ENCODE measurements at places on chromosomes 3 and 15.

DNA sequence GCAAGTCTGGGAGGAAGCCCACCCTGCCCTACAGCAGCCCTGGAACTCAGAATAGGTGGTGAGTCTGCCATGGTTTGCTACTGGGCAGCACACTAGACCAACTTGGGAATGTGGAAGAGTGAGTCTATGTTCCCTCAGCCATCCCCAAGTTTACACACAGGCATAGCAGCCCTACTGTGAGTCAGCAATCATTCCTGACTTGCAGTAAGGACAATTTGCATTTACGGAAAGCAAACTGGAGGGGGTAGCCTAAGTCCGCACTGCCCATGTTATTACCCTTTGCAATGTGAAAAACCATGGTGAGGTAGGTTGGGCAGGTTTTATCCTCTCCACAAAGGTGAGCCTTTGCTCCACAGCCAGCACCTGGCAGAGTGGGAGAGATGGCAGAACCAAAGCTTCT is 4.6 kb downstream of the TCTA start:
- no peak for DNase-seq

DNA sequence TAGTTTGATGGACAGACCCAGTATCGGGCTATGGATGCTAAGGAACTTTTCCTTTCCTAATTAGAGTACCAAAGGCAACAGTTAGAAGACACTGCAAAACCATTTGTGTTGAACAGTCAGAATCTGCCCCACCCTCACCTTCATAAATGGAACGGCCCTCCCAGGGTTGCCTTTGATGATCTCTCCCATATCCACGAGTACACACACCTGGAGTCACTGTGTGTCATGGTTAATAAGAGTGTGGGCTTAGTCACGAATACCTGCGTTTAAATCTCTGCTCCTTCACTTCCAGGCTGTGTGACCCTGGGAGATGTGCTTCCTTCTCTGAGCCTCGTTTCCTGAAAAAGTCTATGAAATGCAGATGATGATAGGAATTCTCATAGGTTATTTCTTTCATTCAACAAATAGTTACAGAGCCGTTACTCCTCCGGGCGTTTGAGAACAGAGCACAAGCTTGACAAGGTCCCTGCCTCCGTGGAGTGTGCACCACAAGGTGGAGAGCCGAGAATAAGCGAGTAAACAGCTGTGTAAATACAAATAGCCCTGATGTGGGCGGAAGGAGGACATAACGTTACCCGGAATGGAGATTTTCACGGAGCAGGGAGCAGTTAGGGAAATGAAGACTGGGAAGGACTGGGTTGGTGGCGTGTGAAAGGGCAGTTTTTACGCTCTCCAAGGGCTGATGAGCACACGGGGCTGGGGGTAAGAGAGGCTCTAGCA is 6.7 kb downstream of the SLC51A start:
- DNase-seq = no peak

GRCh38 chr3:33217866-33218445 is 654 bp downstream of the SUSD5 start:
- DNase-seq = no peak

DNA sequence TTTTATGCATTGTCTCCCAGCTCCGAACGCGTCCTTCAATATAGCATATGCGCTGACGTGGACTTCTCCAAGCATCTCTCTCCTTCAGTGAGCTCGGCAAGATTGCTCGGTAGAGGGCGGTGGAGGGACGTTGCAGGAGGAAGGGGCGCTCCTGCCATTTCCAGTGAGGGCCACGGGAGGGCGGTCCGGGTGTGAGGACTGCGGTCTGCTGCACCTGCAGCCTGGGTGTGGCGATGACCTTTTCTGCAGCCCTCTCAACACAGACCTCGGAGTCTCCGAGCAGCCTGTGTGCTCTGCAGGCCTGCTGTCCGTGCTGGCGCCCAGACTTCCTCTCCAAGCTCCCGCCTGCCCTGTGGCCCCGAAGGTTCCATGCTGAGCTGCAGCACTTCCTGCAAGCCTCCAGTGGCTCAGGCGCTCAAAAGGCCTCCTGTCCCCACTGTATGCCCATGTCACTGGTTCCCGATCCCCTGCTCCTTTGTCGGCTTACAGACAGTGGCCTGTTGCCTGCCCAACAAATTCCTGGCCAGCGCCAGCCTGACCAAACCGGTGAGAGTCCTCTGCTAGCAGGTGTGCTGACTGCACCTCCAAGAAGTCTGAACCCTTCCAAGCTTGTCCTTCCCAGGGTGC is 8.9 kb upstream of the RTP3 start:
- peak; percentile 23 for DNase-seq

GRCh38 chr3:140242818-140243276 is 307.9 kb downstream of the CLSTN2 start:
- DNase-seq = no peak

- DNase-seq = no peak
These were observed 124.2 kb upstream of the PLAAT1 start for GRCh38 chr3:193116871-193117270.

DNA sequence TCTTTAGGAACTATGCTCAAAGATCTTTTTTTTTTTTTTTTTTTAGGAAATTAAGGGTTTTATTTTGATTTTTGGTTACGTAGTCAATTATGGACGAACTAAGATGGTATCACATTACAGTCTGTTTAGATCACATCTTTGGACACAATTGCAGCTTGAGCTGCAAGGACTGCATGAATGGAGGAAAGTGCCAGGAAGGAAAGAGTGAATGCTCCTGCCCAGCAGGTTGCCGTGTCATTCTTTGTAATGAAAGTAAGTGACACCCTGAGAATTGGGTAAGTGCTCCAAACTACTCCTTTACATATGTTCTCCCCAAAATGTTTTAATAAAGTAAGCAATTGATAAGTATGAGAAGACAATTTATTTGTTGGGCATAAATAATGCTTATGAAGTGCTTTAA is 716.5 kb upstream of the GOLIM4 start:
- no peak for DNase-seq

- DNase-seq = no peak
These were observed 888.2 kb downstream of the CADM2 start for GRCh38 chr3:85846940-85847339.

DNA sequence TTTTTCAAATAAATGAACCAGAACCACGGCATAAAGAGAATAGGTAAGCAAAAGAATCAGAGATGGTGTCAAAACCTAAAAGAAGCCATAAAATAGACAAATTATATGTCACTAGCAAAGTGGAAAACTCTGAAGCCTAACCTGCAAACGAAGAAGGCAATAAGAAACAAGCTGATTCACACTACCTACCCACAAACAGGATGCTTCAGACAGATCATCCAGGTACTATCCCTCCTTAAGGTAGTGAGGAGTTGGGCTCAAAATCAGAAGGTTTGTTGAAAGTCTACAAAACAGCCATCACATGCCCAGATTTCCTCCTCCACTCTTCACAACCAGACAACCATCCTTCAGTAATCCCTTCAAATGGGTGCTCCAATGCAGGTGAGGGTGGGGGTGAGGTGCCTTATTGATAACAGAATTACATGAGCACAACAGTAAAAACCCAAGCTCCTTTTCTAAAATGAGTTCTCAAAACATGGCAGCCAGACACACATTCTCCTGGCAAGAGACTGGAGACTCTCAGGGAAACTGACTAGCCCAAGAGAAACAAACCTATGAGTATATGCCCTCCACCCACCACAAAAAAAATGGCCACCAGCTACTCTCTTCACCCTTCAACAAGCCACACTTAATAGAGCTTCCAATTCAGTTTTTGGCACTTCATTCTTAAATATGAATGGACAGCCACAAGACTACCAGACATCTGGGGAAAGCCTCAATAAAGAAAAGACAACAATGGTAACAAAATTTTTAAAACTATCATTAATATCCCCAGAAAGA is 6.4 kb downstream of the KPNA1 start:
- no peak for DNase-seq

DNA sequence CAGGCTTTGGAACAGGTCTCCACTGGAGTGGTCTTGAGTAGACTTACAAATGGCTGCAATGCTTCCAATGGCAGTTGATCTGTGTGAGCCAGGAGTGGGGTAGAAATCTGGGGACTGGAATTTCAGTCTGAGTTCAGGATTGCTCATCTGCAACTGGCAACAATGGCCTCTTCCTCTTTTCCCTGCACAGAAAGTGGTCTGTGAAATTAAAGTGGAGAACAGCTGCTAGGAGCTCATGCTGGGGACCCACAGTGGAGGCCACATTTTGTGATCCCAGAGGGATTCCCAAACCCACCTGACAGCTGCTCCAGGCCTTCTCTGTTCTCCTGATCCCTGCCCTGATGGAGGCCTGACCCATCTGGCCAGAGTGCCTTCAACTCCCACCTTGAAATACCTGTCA is 49.6 kb downstream of the CEMIP start:
- no peak for DNase-seq

- DNase-seq = no peak
These were observed 67.7 kb upstream of the PLXND1 start for GRCh38 chr3:129673897-129674797.

DNA sequence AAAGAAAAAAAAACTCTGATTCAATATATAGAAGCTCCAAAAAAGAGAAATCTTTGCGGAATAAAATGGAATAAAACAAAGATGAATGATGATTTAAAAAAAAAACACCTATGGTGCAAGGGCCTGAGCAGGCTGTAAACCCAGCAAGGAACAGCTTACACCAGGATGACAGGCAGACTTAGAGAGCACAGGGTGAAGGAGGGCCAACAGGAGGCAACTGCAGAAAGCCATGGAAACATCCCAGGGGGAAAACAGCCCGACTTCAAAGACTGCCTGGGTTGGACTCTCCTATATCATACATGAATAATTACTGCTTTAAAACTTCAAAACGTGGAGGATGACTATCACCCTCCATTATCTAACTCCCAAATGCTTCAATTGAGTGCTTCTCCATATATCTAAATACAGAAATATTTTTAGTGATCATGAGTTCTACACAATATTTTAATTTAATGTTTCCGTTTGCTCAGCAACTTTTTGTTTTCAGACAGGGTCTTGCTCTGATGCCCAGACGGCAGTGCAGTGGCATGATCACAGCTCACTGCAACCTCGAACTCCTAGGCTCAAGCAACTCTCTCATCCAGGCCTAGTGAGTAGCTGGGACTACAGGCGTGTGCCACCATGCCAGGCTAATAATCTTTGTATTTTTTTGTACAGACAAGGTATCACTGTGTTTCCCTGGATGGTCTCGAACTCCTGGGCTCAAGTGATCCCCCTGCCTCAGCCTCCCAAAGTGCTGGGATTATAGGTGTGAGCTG is 456.2 kb downstream of the TBL1XR1 start:
- DNase-seq = no peak

- DNase-seq = no peak
These were observed 131.3 kb downstream of the TJP1 start for GRCh38 chr15:29690765-29691475.

GRCh38 chr3:127984241-127984975 is 67.8 kb upstream of the SEC61A1 start:
- no peak for DNase-seq

GRCh38 chr3:194458131-194458530 is 28.7 kb downstream of the ATP13A3 start:
- no peak for DNase-seq

DNA sequence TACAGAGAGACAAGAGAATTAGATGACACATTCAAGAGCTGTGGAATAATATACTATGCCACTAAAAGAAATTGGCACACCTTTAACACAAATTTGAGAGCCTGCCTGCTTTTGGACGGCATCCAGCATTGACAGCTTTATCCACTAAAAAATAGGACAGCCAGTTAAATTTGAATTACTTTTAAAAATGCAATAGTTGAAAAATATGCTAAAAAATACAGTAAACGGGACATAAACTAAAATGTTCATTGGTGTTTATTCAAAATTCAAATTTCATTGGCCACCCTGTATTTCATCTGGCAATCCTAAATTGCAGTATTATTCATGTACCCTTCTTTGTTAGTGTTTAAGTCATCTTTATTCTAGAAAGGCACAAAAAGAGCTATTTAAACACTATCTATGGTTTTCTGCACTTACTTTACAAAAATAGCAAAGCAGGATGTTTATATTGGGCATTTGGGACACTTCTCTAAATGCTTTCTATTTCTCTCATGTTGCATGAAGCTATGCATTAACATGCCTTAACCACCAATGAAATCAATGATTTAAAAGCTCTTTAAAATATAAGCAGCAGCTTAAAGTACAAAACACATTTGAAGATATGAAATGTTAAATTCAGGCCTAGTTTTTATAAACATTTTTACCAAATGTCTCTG is 160.1 kb downstream of the NEK10 start:
- no peak for DNase-seq

DNA sequence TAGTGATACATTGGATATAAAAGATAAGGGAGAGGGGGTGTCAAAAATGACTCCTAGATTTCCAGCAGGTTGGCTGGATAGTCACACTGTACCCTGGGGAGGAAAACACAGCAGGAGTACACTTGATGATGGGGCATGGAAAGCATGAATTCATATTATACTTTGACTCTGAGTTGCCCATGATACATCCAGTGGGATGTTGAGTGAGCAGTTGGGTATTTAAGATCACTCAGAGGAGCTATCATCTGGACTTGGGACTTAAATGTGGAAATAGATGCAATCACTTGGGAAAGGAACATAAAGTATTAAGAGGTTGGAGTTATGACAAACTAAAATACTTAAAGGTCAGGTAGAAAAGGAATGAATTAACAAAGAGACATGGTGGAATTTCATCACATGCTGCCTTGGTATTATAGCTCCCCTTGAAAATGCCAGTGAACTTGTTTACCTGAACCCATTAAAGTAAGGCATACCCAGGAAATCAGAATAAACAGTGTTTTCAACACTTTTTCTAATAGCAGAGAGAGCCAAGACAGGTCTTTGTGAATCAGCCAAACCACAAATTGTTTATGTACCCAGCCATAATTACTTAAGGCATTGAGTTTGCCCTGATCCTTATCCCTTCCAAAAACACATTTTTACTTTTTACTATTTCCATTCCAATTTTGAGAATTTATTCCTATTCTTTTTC is 49.9 kb upstream of the ABI3BP start:
- DNase-seq = no peak

DNA sequence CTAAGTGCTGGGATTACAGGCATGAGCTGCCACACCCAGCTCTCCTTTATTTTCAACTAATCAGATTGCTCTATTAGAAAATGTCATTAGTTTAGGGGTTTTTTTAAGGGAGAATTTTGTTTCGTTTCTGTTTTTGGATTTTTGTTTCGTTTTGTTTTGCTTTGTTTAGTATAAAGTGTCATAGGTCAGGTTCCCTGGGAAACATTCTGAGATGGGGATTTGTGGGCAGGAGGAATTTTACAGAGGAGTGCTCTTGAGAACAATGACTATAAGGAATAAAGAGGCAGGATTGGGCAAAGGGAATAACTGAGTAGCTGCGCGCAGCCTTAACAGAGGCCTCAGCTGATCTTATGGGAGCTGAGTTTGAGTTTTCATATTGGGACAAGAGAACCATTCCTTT is 86.8 kb upstream of the NR2F2 start:
- no peak for DNase-seq

- DNase-seq = no peak
These were observed 31.3 kb upstream of the WNT5A start for GRCh38 chr3:55518451-55518850.

DNA sequence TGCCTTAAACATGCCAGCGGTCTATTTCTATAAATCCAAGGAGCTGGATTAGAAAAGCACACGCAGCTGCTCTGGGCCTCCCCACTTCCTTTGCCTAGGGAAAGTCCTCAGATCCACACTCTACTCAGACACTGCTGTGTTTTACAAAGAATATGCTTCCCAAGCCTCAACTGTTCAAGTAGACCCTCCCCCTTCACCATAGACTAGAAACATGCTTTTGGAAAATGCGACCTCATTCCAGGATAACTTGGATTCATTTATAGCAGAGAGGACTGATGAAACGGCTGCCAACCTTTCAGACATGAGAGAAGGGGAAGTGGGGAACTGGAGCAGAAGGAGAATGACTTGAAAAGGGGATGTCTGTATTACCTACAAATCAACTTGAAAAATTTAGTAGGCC is 64.0 kb downstream of the P3H2 start:
- DNase-seq = no peak

Data from SIG-M5 (cell line).